ENCODE measurements at places on chromosomes 1 and 21.

- peak; percentile 38 for DNase-seq
These were observed 20.7 kb downstream of the FOXO6 start for GRCh38 chr1:41381692-41382479.

DNA sequence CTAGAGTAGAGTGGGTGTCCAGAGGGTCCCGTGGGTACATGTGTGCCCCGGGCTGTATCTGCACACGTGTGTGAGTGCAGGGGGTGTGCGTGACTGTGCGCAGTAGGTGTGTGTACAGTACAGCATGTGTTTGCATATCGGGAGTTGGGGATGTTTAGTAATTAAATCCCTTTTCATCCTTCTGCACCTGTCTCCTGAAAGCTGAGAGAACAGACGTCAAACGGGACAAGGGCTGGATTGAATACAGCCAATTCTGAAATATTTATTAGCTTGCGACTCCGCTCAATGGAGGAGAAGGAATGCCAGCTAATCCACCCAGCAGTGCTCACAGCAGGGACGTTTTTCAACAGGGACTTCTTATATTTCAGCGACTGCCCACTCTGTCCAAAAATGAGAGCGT lies 44.7 kb upstream of the CASZ1 start:
- DNase-seq, result no peak

GRCh38 chr1:71919811-71920509 lies 362.4 kb downstream of the NEGR1 start:
- DNase-seq, result no peak

DNA sequence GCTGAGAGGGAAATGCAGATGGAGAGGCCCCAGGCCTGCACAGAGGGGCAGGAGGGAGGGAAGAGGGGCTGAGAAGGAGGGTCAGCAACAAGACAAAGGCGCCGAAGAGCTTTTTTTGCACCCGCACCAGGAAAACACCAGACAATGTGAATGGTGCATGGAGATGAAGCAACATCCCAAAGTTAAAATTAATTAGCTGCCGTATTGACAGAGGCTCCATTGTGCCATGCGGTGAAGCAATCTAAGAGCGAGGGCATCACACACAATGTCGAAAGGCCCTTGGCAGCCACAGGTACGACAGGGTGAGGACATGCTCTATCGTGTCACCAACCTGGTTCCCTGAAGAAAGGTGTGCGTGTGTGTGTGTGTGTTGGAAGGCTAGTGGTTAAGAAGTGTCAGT lies 41.2 kb downstream of the SSBP3 start:
- DNase-seq, result no peak

- peak; percentile 22 for DNase-seq
These were observed 2.4 kb downstream of the ECHDC2 start for GRCh38 chr1:52919051-52919722.

GRCh38 chr1:183443466-183443865 lies 25.3 kb upstream of the NMNAT2 start:
- DNase-seq, result no peak

DNA sequence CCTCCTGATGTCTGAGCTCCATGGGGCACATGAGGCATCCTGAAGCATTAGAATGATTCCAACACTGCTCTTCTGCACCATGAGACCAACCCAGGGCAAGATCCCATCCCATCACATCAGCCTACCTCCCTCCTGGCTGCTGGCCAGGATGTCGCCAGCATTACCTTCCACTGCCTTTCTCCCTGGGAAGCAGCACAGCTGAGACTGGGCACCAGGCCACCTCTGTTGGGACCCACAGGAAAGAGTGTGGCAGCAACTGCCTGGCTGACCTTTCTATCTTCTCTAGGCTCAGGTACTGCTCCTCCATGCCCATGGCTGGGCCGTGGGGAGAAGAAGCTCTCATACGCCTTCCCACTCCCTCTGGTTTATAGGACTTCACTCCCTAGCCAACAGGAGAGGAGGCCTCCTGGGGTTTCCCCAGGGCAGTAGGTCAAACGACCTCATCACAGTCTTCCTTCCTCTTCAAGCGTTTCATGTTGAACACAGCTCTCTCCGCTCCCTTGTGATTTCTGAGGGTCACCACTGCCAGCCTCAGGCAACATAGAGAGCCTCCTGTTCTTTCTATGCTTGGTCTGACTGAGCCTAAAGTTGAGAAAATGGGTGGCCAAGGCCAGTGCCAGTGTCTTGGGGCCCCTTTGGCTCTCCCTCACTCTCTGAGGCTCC lies 11.1 kb upstream of the RASSF5 start:
- DNase-seq, result no peak

DNA sequence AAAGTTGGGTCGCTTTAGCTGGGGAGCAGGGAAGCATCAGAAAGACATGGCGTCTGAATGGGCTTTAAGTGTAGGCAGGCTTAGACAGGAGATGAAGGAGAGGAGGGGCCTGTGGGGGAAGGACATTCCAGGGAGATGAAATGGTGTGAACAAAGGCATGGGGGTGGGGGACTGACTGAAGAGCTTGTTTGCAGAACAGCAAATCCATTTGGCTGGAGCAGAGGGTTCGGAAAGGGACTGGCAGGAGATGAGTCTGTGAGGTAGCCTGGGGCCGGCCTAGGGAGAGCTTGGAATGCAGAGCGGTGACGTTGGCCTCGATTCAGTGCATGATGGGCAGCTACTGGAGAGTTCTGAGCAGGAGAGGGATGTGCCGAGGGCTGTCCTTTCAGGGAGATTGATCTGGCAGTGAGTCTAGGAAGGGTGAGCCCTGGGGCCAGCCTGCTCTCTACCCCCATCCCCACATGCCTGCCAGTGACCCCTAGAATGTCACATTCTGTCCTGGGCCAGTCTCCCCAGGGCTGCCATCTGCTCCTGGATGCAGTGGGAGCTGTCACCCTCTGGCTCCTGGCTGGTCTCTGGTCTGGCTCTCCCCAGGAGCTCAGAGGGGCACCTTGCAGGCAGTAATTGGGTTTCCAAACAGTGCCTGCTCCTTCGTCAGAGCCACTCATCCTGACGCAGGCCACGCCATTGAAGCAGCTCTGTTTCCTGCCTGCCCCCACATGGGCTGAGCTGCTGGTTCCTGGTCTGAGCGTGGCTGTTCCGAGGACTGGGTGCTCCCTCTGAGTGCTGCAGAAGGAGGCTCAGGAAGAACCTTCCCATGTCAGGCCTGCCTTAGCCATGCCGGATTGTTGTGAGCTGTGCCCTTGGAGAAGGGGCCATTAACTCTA lies 22.3 kb upstream of the TMEM222 start:
- DNase-seq, result no peak

GRCh38 chr1:24327891-24328290 lies 8.7 kb downstream of the GRHL3 start:
- no peak for DNase-seq

DNA sequence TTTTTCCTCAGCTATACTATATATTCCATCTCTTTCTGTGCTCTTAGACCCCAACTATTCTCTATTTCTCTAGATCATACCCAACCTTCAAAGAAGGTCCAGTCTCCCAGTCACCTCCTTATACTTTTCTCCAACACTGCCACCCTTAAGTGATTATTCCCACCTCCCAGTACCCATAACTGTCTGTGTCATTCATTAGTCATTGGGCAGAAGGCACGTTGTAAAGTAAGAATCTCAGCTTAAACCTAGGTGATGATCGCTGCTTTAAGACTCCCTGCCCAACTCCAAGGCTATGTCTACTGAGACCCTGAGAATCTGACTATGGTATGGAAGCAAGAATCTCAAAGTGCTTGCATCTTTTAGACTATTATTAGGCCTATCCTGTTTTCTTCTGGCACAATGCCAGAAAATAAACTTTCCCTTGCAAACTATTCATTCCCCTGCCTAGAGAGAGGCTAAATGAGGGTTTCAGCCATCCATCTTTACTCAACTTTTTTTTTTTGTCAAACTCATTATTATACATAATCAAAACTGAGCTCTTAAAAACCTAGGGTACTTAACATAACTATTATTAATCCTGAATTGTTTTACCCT lies 174.3 kb upstream of the DPT start:
- DNase-seq, result no peak

DNA sequence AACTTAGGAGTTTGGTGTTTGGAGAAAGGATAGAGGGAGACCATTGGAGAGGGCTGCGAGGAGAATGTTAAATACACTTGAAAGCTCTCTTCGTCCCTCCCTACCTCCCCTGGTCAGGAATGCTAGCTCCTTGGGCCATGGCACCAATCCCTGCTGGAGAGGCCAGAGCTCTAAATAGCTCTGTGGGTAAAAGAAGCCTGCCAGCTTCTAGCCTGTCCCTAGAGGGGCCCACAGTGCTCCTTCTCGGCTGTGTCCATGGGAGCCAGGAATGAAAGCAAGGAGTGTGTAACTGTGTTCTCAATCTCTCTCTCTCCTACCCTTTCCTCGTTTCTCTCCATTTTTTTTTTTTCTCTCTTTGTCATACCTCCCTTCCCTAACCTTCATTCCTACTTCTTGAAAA lies at the start of gene CCDC190:
Gene CCDC190 (minus strand): TSS at position 75 of the 400 bp plus-strand sequence. CDS start 1,529 bp downstream, outside the sequence.
- DNase-seq, result no peak

- no peak for DNase-seq
These were observed 101.4 kb downstream of the TTLL7 start for GRCh38 chr1:83897516-83897915.

DNA sequence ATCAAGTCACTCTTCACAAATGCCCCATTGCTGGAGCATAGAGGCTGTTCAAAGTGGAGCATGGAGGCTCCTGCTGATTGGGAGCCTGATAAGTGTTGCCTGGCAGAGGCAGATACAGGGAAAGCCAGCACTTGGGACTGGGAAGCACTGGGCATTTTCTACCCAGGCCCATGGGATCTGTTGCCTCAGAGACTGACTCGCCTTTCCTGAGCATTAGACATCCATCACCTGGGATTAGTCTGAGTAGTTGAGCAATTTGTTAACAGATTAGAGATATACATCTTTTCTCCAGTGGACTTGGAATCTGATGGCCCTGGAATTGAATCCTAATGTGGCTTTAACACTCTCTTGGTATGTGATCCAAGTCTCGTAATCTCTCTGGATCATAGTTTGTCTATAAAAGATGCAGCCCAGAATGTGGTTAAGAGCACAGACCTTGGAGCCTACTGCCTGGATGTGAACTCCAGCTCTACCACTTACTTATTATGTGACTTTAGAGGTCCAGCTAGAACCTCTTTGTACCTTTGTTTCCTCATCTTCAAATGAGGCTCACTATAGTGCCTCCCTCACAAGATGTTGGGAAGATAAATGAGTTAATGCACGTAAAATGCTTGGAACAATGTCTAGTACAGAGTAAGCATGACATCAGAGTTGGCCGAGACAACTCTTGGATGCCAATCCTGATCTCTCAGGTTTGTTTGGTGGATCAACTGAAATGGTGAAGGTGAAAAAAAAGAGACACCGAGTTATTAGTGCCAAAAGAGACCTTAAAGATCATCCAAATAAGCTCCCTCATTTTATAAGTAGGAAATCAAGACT lies 38.3 kb upstream of the NRDC start:
- DNase-seq, result no peak

All from CD4-positive, alpha-beta T cell treated with Interleukin-4 for 1 hour (primary cell).